Peyer's patch (tissue), 4 donors: ENCODE measurements at places on chromosomes 7 and 10.

- H3K36me3 ChIP-seq: peaks cover 6% of the 10 kb centered on the region
- peak; percentile 65 for DNase-seq
- no peaks in the 10 kb centered on the region for H3K4me1 ChIP-seq
- peak overlapping the region; percentile 89 for H3K27ac ChIP-seq
- no peaks in the 10 kb centered on the region for H3K27me3 ChIP-seq
Measured at GRCh38 chr10:62047960-62048383, 146.5 kb downstream of the ARID5B start.

- no peak for DNase-seq
- H3K27me3 ChIP-seq: no peaks in the 10 kb centered on the region
- no peaks in the 10 kb centered on the region for H3K4me1 ChIP-seq
Measured at GRCh38 chr7:24555719-24556118, 17.5 kb upstream of the PALS2 start.

DNA sequence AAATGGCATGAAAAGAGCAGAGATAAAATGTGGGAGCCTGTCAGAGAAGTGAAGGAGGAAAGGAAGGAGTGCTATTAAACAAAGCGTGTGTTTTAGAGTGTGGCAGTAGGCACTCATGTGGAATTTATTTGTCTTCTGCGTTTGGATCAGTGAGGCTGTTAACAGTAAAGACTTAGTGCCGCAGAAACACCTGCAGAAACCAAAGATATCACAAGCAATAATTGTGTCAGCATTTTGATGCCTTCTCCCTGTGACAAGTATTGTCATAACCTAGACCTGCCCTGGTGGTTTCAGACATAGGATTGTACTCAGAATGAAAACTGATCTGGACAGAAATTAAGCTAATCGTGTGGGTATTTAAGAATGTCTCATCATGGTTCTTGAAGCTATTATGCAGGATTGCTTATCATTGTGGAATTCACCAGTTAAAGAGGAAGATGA, 191.0 kb downstream of the CAMK1D start:
- no peaks in the 10 kb centered on the region for H3K4me1 ChIP-seq
- no peaks in the 10 kb centered on the region for H3K36me3 ChIP-seq
- no peak overlapping the region for H3K27ac ChIP-seq
- no peaks in the 10 kb centered on the region for H3K27me3 ChIP-seq

GRCh38 chr10:125799451-125800182, 23.4 kb downstream of the UROS start:
- H3K4me1 ChIP-seq: no peaks in the 10 kb centered on the region
- no peak for DNase-seq
- no peak overlapping the region for H3K4me3 ChIP-seq
- peaks cover 43% of the 10 kb centered on the region for H3K36me3 ChIP-seq
- H3K27ac ChIP-seq: no peak overlapping the region

GRCh38 chr10:110391541-110391940, 86.8 kb upstream of the SMNDC1 start:
- H3K27me3 ChIP-seq: no peaks in the 10 kb centered on the region
- no peak overlapping the region for H3K27ac ChIP-seq
- DNase-seq: no peak
